Activated CD4-positive, alpha-beta memory T cell treated with anti-CD3 and anti-CD28 coated beads for 36 hours (primary cell): ENCODE measurements at places on chromosomes 1 and 21.

DNA sequence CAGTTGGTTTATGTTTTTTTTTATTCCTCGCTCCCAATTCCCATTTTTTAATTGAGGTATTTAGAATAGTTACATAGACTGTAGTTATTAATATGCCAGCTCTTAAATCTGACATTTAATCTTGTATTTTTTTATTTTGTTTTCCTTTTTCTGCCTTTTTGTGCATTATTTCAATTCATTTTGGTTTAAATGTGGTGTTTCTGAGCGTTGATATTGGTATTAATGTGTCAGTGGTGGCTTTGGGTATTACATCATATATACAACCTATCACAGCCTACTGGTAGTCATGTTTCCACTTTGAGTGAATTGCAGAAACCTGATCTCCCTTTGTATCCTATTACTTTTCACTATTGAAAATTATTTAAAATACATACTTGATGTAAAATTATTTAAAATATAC lies 1027.3 kb downstream of the KCNT2 start:
- no peak overlapping the region for H3K4me3 ChIP-seq
- no peaks in the 10 kb centered on the region for H3K4me1 ChIP-seq
- H3K27ac ChIP-seq: no peak overlapping the region
- DNase-seq: no peak
- H3K27me3 ChIP-seq: no peaks in the 10 kb centered on the region
- H3K36me3 ChIP-seq: no peaks in the 10 kb centered on the region

DNA sequence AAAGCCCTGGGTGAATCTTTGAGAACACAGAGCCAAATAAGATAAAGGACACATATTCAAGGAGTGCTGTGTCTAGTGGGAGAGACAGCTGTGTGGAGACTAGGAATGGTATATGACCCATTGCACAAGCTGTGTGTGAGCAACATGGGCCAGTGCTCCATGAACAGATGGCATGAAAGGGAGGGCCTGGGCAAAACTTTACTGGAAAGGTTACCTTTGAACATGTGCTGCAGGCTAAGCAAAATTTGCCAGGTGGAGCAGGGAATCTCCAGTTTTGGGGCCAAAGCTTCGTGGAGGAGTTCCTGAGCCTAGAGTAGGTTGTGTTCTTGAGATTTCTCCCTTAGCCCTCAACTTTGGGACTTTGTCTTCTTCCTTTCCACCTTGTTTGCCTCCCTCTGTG lies 446.1 kb upstream of the PROX1 start:
- no peak overlapping the region for H3K4me3 ChIP-seq
- no peak for DNase-seq
- H3K36me3 ChIP-seq: no peaks in the 10 kb centered on the region

- no peak overlapping the region for H3K27ac ChIP-seq
- H3K4me3 ChIP-seq: no peak overlapping the region
- DNase-seq: peak; percentile 81
- no peaks in the 10 kb centered on the region for H3K36me3 ChIP-seq
- H3K27me3 ChIP-seq: peaks cover 13% of the 10 kb centered on the region
Measured at GRCh38 chr1:3453203-3453761, 1.2 kb upstream of the ARHGEF16 start.

GRCh38 chr1:165162671-165163241 lies 193.8 kb downstream of the LMX1A start:
- H3K4me3 ChIP-seq: no peak overlapping the region
- no peaks in the 10 kb centered on the region for H3K4me1 ChIP-seq
- no peaks in the 10 kb centered on the region for H3K27me3 ChIP-seq
- H3K36me3 ChIP-seq: no peaks in the 10 kb centered on the region

DNA sequence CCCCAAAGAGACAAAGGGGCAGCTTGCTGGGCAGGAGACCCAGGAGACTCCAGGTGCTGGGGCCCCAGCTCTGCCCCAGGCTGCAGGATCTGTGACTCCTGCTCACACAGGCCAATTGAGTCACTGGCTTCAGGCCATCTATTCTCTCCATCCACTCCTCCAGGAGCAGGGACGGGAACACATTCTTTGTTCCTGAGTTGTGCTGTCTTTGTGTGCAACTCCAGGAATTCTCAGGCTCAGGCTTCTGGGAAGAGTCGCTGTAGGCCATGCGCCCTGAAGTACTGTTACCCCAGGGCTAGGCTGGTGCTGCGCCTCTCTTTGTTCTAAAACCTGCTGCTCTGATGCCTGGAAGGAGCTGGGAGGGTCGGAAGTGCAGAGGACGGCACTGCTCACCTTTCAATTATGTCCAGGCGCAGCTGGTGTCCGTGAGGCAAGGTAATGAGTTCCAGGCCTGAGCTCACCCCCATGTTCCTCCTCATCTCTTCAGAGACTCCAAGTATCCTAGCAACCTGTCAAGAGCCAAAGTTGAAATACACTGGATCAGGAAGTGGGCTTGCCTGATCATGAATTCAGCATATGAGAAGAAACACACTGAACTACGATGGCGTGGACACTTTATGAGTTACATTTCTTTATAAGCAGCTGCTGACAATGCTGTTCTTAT lies 105.9 kb downstream of the BCAR3 start:
- H3K4me3 ChIP-seq: no peak overlapping the region
- no peaks in the 10 kb centered on the region for H3K27me3 ChIP-seq
- no peak overlapping the region for H3K27ac ChIP-seq
- no peak for DNase-seq
- H3K36me3 ChIP-seq: no peaks in the 10 kb centered on the region

- peaks cover 62% of the 10 kb centered on the region for H3K4me1 ChIP-seq
- peaks cover 5% of the 10 kb centered on the region for H3K36me3 ChIP-seq
- no peak for DNase-seq
- H3K27me3 ChIP-seq: no peaks in the 10 kb centered on the region
- H3K4me3 ChIP-seq: no peak overlapping the region
Measured at GRCh38 chr1:66327588-66327987, 206.4 kb upstream of the SGIP1 start.

GRCh38 chr1:80248886-80249285 lies 1242.4 kb upstream of the ADGRL4 start:
- no peak overlapping the region for H3K4me3 ChIP-seq
- no peaks in the 10 kb centered on the region for H3K36me3 ChIP-seq
- no peaks in the 10 kb centered on the region for H3K27me3 ChIP-seq
- H3K4me1 ChIP-seq: no peaks in the 10 kb centered on the region
- DNase-seq: no peak

- no peaks in the 10 kb centered on the region for H3K4me1 ChIP-seq
- H3K4me3 ChIP-seq: no peak overlapping the region
- H3K36me3 ChIP-seq: no peaks in the 10 kb centered on the region
- H3K27ac ChIP-seq: no peak overlapping the region
Measured at GRCh38 chr1:37064039-37064438, 29.7 kb upstream of the GRIK3 start.
